Stimulated activated CD4-positive, alpha-beta T cell treated with anti-CD3 and anti-CD28 coated beads, Interleukin-1b, Interleukin-23, amount 100 ng/mL, for 1 hour (primary cell): ENCODE measurements at places on chromosomes 16 and 17.

GRCh38 chr17:39455919-39456318, 4.9 kb upstream of the MED1 start:
- DNase-seq, result no peak

GRCh38 chr17:57707892-57708291, 37.2 kb downstream of the CCDC182 start:
- DNase-seq, result no peak

- no peak for DNase-seq
Observed at GRCh38 chr17:73021771-73022170, 70.7 kb downstream of the SLC39A11 start.

GRCh38 chr17:42697108-42697811, 14.9 kb downstream of the CNTNAP1 start:
- DNase-seq, result no peak

GRCh38 chr16:81723098-81723723, 55.9 kb upstream of the PLCG2 start:
- DNase-seq, result no peak

DNA sequence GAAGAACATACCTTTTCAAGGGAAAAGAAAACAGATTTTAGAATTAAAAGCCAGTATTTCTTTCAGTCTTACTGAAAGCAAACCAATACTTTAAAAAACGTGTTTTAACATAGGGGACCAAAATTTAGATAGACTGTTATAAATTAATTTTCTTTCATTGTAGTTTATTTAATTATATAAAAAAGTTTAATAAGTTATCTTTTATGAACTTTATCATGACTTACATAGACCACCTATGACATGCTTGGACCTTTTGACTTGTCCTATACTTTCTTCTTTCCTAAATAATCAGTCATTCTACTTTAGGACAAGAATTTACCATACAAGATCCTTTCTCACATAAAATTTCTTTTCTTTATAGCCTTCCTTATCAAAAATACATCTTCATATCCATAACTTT, 102.0 kb upstream of the HAS3 start:
- DNase-seq, result no peak

DNA sequence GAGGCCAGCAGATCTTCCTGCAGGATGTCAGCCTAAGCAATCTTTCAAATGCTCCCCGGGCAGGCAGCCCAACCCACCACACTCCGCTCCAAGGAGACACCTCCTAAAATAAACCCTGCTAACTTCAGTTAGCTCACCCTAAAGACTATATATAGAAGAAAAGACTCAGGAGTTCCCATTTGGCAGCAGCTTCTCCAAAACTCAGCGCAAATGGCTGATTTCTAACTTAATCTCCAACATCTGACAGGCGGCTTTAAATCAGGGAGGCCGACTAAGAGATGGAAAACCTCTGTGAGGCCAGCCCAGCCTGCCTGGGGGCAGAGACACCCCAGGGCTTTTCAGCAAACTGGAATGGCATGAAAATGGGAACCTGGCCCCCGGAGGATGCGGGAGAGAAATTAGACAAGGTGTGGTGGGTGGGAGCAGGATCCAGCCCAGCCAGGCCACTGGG, 91.6 kb downstream of the XYLT1 start:
- DNase-seq, result no peak

- DNase-seq, result no peak
Observed at GRCh38 chr16:66150698-66151482, 215.6 kb upstream of the CDH5 start.

- no peak for DNase-seq
Observed at GRCh38 chr16:13436641-13437412, 483.1 kb upstream of the ERCC4 start.
